ENCODE measurements at places on chromosomes 16 and 17.

- DNase-seq: no peak
Measured at GRCh38 chr17:51608251-51608933, 348.0 kb downstream of the UTP18 start.

DNA sequence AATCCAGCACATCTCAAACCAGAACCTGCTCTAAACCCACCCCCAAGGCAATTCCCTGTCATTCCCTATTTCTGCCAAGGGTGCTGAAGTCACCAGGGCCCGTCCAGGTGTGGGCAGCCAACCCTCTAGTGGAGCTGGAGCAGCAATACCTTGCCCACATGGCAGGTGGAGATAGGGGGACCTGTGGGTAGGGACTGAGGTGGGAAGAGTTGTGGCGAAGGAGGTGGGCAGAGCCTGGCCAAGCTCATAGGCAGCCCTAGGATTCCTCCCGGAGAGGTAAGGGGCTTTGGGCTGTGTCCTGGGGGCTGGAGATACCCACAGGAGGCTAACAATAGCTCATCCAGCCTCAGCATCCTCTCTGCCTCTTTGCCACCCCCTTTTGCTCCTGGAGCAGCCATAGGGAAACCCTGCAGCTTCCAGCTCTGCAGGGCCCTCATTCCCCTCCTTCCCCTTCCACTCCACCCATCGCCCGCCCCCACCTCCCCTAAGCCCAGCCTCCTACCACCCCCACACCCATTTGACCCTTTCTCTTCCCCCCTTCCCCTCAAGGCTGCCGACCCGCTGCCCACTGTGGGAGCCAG is 30.4 kb upstream of the CRHR1 start:
- no peak for DNase-seq

DNA sequence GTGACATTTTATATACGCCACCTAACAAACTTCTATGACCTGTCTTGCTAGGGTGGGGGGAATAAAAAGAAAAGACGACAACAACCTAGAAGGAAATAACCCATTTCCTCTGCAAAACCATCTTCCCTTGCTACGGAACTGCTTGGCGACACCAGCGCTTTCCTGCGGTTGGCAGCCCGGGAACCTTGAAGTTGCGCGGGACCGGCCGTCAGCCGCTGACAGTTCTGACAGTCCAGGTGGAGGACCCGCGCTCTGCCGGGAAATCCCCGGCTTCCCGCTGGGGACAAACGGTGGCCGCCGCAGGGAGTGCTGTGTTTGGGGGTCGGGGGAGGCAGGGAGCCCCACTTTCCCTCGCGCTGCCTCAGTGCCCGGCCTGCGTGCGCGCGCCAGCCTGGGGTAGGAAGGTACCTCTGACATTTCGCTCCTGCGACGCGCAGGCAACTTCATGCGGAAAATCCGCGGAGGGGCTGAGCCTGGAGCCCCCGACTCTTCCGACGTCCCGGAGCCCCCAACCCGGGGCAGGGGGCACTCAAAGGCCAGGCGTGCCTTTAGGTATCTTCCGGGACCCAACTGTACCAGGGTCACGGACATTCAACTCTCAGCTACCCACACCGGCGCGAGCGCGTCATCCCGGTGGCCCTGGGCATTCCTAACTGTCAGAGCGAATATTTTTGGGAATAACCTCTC is 516 bp downstream of the SLC16A6 start:
- DNase-seq: no peak

GRCh38 chr16:24983561-24983960 is 31.6 kb downstream of the ARHGAP17 start:
- DNase-seq: no peak

GRCh38 chr16:73956587-73957494 is 339.8 kb upstream of the PSMD7 start:
- DNase-seq: peak; percentile 70

GRCh38 chr17:18217412-18218015 is 7.9 kb upstream of the LLGL1 start:
- DNase-seq: peak; percentile 68

DNA sequence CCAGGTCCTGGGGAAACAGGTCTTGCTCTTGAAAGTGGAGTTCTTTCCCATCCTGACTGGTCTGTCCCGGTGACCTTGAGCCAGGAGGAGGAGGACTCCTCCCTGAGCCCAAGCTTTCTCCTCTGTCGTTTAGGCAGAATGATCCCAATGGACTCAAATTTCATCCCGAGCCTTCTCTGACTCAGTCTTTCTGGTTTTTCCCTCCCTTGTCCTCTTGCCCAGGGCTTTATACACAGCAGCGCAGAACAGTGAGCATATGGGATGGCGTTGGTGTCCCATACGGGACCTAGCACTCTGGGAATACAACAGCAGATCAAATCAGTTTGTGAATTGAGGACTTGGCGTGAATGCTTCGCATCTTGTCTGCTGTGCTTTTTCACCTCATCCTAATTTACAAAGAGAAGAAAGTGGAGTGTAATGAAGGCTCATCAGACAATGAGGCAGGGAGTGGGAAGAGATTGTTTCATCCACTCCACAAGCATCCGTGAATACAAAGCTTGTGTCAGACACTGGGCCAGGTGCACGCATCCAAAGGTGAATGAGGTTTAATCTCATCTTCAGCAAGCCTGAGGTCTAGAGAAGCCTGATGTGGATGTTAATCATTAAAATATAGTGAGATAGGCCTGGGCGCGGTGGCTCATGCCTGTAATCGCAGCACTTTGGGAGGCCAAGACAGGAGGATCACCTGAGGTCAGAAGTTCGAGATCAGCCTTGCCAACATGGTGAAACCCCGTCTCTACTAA is 1.1 kb upstream of the XYLT1 start:
- DNase-seq: no peak

DNA sequence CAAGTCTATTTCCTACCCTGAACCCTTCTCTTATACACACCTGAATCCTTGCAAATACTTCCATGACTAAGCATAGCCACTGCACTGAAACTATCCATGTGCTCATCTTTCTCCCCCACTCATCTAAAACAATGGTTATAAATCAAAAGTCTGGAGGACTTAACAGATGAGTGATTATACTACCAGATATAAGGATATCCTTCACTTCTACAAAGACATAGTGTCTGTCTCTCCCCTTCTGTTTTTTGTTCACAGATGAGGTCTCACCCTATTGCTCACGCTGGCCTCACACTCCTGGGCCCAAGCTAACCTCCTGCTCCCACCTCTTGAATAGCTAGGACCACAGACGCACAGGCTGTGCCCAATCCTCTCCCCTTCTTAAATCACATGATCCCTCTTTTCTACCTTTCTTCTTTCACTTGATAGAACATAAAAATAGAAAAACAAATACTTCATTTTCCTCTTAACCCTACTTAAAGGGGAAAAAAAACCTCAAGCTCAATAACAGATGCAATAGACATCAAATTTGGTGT is 19.2 kb downstream of the CEP112 start:
- no peak for DNase-seq

DNA sequence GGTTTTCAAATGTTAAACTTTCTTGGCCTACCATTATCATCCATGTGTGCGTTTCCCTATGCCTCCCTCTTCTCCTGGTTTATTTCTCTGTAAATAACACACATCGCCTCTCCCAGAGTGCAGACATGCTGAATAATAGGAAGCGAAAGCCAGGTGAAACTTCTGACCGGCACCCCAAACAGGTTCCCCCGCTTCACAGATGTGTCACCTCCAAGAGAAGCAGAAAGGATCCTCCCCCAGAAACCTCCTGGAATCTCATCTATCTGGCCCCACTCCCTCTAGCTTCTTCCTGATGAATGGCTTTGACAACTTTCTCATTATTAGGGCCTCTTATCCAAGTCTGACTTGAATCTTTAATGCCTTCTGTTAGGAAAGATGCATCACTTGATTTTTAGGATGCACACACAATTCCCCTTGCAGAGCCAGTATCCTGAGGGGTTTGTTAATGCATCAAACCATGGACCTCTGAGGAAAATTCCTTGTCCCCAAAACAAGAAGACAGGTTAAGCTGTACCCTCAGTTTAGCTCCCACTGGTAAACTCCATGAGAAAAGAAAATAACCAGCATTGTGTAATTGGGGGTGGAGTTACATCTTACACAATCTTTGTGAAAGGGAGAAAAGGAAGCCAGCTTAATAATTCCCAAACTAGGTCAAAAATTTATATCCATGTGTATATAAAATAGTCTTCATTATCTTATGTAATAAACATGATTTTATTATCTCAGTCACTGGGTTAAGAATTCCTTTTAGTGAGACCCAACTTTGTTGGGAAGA is 20.1 kb upstream of the HYDIN start:
- DNase-seq: peak; percentile 6

- DNase-seq: no peak
Measured at GRCh38 chr16:66490774-66491715, 58.9 kb downstream of the TK2 start.

DNA sequence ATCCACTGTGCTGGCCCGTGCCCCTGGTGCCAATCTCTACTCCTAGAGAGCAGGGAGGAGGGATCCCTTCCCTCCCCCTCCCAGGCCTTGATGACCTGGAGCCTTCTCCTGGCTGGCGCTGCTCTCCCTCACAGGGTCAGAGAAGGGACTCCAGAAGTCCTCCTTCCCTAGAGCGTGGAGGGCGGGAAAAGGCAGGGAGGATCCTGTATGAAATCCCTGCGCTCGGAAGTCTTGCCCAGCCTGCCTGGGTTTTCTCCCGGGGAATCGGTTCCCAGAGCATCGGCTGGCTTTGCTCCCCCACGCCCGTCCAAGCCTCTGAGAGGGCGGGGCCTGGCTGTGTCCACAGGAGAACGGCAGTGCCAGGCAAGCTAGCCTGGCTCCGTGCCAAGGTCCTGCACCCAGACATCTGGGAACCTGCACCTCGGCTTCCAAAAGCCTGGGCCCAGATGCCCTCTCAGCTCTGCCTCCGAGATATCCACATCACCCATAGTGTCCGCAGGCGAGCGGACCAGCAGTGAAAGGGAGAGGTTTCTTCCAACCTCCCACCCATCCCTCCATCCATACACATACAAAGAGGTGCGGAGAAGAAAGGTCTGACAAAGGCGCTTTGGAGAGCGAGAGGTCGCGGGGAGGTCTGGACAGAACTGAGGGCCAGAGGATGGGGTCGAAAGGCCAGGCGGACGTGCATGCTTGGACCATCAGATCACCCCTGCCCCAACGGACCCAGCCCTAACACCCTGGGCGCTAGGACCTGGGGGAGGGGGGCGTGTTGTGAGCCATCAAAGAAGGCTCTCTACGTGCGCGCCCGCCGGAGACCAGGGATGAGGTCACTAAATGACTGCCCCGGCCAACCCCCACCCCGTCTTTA is 1.1 kb downstream of the MPP2 start:
- DNase-seq: peak; percentile 56

DNA sequence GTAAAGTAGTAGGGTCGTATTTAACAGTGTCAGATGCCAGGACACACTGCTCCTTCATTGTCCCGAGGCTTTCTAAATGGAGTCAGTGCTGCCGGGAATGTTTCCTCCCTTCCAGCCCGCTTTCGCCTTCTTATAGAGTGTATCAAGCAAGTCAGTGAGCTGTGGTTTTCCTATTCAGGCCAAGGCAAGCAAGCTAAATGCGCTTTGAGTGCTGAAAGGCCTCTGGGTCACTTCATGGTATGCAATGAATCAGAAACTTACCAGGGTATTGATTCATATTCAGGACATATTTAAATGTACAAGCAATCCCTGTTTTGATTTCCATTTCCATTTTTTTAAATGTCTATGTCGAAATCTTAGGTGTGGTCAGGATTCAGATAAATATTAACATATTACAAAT is 327.9 kb upstream of the SOX9 start:
- peak; percentile 86 for DNase-seq

DNA sequence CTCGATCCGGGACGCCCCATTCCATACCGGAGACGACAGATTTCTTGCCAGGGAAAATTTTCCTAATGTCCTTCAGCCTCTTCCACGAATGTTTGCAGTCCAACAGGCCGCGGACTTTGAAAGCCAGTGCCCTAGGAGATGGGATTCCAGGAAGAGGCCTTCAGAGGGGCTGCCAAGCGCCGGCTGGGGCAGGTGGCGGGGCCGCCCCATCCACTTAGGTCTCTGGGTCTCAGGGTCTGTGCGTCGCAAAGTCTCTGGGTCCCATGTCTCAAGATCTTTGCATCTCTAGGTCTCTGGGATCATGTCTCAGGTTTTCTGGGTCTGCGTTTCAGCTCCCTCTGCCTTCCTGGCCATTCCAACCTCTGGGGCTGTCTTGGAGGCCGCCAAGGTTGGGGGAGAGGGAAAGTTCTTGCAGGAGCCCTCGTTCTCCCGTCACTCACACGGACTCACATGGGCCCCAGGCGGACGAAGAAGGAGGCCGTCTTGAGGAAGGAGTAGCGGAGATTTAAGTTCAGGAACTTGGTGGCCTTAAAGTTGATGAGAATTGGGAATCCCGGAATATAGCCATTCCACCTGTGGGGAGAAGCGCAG is 7.2 kb downstream of the ALOX12B start:
- DNase-seq: no peak

GRCh38 chr17:54969658-54970572 is 1.4 kb downstream of the STXBP4 start:
- no peak for DNase-seq

DNA sequence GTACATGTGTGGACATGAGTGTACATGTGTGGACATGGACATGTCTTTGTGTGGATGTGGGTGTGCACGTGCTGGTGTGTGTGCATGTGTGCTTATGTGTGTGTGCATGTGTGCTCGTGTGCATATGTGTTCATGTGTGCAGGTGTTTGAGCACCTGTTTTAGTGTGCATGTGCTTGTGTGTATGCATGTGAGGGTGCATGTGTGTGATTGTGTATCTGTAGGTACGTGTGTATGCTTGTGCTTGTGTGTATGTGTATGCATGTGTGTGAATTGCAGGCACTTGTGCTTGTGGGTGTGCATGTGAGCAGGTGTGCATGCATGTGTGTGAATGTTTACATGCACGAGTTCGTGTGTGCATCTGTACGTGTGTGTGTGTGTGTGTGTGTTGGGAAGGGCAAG is 300.6 kb upstream of the EEF2KMT start:
- no peak for DNase-seq

DNA sequence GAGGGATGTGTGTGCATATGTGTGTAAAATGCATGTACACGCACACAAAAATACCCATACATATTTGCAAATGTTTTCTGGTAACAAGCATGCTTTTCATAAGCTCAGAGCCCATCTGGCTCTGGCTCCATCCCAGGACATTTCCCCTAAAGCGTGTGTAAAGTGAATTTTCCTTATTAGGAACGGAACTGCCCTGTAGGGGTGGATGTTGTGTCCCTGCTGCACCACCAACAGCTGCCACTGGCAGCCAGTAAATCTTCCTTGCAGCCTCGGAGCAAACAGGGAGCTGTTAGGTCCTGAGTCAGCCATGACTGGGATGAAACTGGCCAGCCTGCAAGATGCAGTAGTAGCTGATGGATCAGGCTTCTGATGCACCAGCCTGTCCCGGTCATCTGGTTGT is 393.5 kb downstream of the UTP18 start:
- no peak for DNase-seq

All from cardiac fibroblast (primary cell).